ENCODE measurements at places on chromosomes 3 and 15. TPM values are rescaled to one million over a fixed set of nuclear protein-coding genes. Genes with fewer than 3 reads are reported as not detected.
A peak's percentile ranks its signal among the peaks of the same experiment; 100 is the strongest.

Gene AADACL2
- total RNA-seq = not detected

Gene TIMP4
- 29.1 TPM for total RNA-seq

Gene SLC27A2
- not detected for total RNA-seq

Gene AHSG
- total RNA-seq = not detected

Gene CASR
- not detected for total RNA-seq

Gene SOX2
- 0.67 TPM for total RNA-seq

Gene CFAP100
- not detected for total RNA-seq

GRCh38 chr15:89179966-89180875 is 41.2 kb downstream of the RLBP1 start:
- DNase-seq = no peak

DNA sequence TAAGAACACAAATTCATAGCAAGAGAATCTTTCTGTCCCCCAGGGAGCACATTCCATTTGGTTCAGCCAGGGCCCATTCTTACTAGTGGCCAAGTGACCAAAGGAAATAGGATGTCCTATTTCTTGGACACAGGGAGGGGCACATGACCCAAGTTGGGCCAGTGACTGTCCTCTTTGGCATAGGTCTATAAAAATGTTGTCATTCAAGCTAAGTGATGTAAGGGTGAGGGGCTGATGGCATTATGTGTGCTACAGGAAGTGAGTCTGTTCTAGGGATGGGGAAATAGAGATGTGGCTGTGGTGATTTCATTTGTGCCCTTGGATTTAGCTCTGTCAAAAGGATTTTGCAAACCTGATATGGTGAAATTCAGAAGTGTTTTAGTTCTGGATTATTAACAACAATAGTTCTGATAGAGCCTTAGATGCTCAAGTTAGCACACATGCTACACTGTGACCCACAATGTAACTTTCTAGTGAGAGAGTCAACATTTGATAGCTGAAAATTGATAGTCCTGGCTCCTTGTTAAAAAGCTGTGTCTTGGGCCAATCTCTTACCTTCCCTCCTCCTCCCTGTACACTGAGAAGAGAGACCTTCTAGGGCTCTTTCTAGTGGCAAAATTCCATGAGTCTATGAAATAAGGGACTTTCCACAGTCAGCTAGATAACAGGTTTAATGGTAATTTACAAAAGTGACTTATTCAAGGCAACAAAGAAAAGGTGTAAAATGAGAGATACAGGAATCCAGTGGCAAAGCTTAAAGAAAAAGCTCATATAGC is 117.2 kb downstream of the THRB start:
- peak; percentile 70 for DNase-seq

GRCh38 chr3:107574650-107575049 is 51.9 kb downstream of the BBX start:
- DNase-seq = no peak

GRCh38 chr3:86168512-86168911 is 822.4 kb downstream of the VGLL3 start:
- no peak for DNase-seq

DNA sequence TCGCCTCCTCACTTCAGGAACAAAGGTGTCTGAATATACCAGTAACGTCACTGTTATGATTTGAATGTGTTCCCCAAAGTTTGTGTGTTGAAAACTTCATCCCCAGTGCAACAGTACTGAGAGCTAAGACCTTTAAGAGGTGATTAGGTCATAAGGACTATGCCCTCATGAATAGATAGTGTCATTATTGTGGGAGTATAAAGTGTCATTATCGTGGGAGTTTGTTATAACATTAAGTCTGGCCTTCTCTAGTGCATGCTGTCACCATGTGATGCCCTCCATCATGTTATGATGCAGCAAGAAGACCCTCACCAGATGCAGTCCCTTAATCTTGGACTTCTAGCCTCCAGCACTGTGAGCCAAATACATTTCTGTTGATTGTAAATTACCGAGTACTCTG is 53.7 kb upstream of the TLE3 start:
- no peak for DNase-seq

DNA sequence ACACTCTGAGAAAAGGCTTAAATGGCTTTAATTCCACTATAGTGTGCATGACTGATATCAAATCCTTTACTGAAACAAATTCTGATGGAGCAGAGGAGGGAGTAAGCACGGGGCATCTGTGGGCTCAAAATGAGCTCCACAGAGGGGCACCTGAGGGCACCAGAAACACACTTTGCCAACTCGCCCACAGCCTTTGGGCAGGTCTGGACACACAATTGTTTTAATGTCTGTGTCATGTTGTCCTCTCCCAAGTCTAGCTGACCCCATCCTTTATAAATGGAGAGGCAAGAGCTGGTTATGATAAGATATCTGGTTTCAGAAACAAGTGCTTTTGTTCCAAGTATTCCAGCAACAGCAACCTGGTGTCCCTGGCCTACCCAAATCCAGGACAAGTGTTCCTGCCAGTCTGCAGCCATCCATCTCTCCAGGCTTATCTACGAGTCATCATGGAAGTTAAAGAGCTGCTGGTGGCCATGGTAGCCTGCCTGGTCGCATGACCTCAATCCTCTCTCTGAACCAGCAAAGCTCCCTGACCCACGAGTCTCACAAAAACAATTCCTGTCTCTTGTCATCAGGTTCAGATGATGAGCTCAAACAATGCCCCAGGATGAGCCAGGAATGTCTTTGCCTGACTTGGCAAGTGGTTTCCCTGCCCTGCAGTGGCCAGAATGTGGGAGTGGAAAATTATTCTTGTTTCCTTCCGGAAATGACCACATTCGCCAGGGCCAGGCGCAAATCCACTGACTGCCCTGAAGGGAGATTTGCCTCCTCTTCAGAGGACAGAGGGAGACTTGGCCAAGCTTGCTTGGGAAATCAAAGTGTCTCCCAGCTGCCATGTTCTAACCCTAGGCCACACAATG is 64.4 kb upstream of the TPM1 start:
- no peak for DNase-seq

DNA sequence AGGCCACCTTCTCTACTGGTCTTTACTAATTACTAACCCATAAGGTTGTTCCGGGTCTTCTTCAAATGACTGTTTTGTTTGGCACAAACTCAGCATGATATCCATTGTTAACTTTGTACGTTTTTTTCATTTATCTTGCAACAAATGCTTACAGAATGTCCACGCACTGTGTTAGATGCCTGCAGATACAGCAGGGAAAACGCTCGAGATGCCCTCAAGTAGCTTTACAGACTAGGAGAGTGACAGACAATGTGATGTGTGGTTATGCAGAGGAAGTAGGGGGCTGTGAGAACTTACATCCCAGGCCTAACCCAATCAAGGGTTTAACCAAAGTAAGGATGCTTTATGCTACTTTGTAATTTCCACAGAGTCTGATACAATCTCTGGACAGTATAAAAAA is 949 bp upstream of the RFC4 start:
- DNase-seq = no peak

DNA sequence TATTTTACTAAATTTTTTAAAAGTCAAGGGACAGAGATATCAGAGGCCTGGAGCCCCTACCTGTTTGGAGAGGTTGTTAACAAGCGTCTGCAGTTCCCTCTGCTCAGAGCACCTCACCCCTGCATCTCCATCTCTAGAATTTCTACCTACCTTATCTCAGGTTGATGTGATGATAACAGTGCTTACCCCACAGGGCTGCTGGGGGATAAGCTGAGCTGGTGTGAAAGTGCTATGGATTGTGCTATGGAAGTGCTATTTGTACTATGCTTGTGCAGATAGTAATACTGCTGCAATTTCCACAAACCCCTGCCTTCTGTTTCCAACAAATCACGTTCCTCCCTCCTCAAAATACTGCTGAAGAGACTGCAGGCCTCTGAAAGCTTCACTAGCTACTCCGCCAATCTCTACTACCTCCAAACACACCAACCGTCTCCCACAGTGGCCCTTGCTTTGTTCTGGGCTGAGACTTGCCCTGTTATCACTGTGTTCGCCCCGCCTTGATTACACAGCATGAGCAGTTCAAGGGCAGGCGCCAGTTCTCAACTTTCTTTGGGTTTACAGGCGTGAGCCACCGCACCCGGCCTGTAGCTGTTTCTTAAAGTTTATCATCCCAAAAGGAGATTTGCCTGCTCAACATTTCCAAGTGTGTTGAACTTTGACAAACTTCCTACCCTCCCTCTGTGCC is 28.4 kb upstream of the PARL start:
- DNase-seq = no peak

DNA sequence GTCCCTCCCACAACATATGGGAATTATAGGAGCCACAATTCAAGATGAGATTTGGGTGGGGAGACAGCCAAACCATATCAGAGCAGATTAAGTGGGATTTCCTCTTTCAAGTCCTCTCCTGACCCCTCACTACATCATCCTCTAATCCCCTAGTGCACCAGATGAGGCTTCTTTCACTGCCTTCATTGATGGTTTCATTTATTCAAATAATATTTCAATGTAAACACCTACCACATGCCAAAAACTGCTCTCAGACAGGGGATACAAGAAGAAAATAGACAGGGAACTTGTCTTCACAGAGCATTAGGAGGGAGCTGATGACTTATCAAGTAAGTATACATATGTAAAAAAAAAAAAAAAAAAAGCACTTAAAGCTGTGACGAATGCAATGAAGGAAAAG is 180.2 kb downstream of the NTRK3 start:
- no peak for DNase-seq

- no peak for DNase-seq
These were observed 1199.1 kb downstream of the SI start for GRCh38 chr3:163879172-163879571.

- DNase-seq = no peak
These were observed 1.7 kb downstream of the BUB1B start for GRCh38 chr15:40162552-40162951.

- DNase-seq = peak; percentile 81
These were observed 809 bp downstream of the RBP1 start for GRCh38 chr3:139538733-139539132.

DNA sequence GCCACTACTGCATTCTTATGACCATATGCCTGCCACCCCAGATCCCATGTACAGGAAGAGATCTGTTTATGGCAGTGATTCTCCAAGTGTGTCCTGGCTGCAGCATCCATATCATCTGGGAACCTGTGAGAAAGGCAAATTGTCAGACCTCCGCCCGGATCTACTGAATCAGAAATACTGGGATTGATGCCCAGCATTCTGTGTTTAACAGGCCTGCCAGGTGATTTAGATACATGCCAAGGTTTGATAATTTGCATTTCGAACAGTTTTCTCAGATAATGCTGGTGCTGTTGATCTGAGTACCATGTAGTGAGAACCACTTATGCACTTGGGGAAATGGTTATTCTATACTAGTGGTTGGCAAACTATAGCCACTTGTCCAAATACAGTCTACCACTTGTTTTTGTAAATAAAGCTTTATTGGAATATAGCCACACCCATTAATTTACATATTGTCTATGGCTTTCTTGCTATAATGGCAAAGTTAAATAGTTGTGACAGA is 165.4 kb downstream of the SSR3 start:
- no peak for DNase-seq

DNA sequence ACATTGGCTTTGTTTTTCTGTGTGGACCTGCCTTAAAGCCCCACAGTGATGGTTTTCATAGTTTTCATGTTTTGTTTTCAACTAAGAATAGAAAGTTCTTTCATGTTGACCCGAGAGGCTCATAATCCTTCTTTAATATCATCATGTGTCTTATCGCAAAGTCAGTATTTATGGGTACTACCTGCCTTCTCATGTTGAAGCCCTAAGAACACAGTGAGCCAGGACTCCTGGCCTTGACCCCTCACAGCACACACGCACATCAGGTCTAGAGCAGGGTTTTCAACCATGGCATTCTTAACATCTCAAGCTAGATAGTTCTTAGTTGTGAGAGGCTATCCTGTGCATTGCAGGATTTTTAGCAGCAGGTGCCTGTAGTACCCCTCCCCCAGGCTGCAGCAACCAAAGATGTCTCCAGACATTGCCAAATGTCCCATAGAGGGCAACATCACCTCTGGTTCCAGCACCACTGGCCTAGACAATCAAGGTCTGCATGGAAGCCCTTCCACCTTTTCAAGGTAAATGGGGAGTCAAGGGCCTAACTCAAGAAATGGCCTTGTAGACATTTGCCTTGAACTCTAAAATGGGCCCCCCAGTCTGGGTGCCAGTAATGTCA is 118.3 kb downstream of the MTHFS start:
- no peak for DNase-seq

DNA sequence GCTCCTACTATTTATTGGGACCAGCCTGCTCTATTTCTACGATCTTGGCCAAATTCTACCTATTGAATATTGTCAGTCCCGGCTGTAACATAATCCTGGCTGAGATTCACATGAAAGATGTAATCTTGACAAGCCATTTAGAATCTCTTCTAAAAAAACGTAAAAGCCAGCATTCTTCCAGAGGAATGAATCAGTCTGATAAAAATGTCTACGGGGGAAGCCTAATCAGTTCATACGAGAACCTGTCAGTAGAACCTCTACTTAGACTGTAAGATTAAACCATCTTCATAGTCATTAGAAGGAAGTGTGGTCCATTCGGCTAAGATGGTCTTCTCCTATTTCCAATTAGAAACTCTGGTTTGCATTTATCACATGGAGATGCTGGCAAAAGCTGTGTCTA is 147.2 kb upstream of the WNT5A start:
- no peak for DNase-seq

- no peak for DNase-seq
These were observed 76.9 kb downstream of the CTNNB1 start for GRCh38 chr3:41276191-41276590.

GRCh38 chr15:85545185-85545584 is 164.8 kb downstream of the AKAP13 start:
- no peak for DNase-seq

Data from right atrium auricular region (tissue), 2 donors.